ENCODE measurements at places on chromosomes 12 and 14. TPM values are rescaled to one million over a fixed set of nuclear protein-coding genes. Genes with fewer than 3 reads are reported as not detected.

PLXNC1 gene
- total RNA-seq, result 28.0 TPM

MYO1A gene
- total RNA-seq, result 2.9 TPM

DNA sequence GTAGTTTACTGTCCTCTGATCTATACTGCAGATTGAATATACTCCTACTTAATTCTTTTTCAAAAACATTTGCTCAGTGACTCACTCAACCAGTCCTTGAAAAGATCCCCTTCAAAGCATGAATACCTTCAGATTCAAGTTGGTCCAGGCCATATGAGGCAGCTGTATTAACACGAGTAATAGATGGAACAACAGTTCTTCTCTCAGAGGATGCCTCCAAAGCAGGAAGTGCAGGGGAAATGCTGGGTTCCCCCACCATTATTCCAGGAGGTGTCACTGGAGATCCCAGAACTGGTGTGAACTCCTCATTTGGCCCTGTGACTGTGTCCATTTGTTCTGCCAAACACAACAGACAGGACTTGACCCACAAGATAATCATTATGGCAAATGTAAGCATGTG, 20.6 kb downstream of the ARMH4 start:
- no peaks in the 10 kb centered on the region for H3K4me1 ChIP-seq
- DNase-seq, result no peak
- H3K36me3 ChIP-seq, result no peaks in the 10 kb centered on the region
- H3K27me3 ChIP-seq, result no peaks in the 10 kb centered on the region
- H3K27ac ChIP-seq, result no peak overlapping the region

CLEC2A gene
- total RNA-seq, result not detected

DNA sequence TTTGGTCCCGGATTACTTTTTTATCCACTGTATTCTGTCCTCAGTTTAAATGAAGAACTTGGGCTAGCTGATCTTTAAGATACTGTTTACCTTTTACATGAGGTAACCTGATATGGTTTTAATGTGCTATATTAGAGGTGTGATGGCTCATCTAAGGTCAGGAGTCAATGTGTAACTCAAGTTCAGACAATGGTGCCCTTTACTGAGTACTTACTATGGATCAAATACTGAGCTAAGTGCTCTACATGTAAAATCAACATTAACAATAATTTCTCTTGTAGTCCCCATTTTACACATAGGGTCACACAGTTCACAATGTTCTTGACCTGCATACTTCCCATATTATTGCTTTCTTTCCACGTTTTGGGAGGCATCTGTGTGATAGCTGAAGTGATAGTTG, 79.2 kb downstream of the CEP83 start:
- H3K4me3 ChIP-seq, result no peak overlapping the region
- no peak for DNase-seq
- H3K4me1 ChIP-seq, result no peaks in the 10 kb centered on the region
- H3K36me3 ChIP-seq, result no peaks in the 10 kb centered on the region
- H3K27me3 ChIP-seq, result no peaks in the 10 kb centered on the region
- no peak overlapping the region for H3K27ac ChIP-seq

GRCh38 chr12:5013266-5013730, 30.4 kb upstream of the KCNA5 start:
- no peak overlapping the region for H3K4me3 ChIP-seq
- no peaks in the 10 kb centered on the region for H3K36me3 ChIP-seq
- no peaks in the 10 kb centered on the region for H3K27me3 ChIP-seq
- H3K27ac ChIP-seq, result no peak overlapping the region
- H3K4me1 ChIP-seq, result no peaks in the 10 kb centered on the region

GRCh38 chr12:65517656-65518210, 239.2 kb downstream of the MSRB3 start:
- no peaks in the 10 kb centered on the region for H3K4me1 ChIP-seq
- DNase-seq, result no peak
- no peaks in the 10 kb centered on the region for H3K27me3 ChIP-seq
- no peak overlapping the region for H3K4me3 ChIP-seq
- no peaks in the 10 kb centered on the region for H3K36me3 ChIP-seq
- H3K27ac ChIP-seq, result no peak overlapping the region

DNA sequence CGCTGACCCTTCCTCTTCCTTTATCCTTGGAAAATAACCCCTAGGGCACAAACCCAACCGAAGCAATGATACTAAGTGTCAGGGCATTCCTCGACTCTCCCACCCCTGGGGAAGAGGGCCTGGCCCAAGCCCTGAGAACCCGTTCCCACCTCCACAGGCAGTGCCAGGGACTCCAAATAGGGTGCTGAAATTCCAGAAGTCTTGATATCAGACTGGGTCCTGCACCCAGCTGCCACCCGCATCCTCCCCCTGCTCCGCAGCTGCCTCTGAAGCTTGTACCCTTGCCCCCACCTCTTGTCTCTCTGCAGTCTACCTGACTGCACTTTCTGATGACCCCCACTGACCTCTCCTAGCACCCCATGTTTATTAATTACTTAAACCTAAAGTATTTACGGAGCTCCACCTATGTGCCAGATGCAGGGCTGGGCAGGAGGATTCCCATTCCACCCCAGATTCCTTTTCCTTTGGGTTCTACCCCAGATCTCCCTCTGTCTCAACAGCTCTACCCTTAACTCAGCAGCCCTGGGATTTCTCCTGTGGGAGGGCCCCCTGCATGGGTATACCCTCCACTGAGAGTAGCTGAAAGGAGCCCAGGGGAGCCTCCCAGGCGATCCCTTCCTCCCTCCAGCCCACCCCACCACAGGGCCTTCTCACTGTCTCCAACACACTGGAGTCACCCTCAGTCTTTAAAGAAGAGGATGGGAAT, 4.1 kb upstream of the KRT18 start:
- H3K36me3 ChIP-seq, result no peaks in the 10 kb centered on the region
- DNase-seq, result no peak
- no peak overlapping the region for H3K4me3 ChIP-seq
- H3K4me1 ChIP-seq, result peaks cover 19% of the 10 kb centered on the region

GRCh38 chr12:98719515-98720504, 74.7 kb downstream of the APAF1 start:
- peaks cover 65% of the 10 kb centered on the region for H3K36me3 ChIP-seq
- H3K27me3 ChIP-seq, result no peaks in the 10 kb centered on the region
- H3K4me1 ChIP-seq, result no peaks in the 10 kb centered on the region
- H3K4me3 ChIP-seq, result no peak overlapping the region

LAG3 gene
- 2.1 TPM for total RNA-seq

- no peaks in the 10 kb centered on the region for H3K36me3 ChIP-seq
- no peaks in the 10 kb centered on the region for H3K27me3 ChIP-seq
- no peak overlapping the region for H3K27ac ChIP-seq
- H3K4me3 ChIP-seq, result no peak overlapping the region
- no peak for DNase-seq
Observed at GRCh38 chr12:89151536-89151935, 200.8 kb downstream of the DUSP6 start.

DNA sequence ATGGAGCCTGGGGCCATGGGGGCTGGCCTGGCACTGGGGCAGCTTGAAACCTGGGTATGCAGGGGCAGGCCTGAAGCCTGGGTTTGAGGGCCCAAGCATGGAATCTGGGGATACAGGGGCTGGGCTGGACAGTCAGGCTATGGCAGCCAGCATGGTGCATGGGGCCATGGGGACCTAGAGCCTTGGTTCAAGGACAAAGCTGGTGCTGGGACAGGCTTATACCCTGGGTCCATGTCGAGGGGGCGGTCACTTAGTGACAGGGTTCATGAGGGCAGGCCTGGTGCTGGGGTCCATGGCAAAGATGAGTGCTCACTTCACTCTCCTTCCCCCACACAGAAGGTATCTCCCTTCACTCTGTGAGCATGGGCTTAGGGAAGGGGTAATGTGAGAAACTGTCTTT, 116.2 kb downstream of the BBS10 start:
- H3K27me3 ChIP-seq, result no peaks in the 10 kb centered on the region
- DNase-seq, result no peak
- no peak overlapping the region for H3K4me3 ChIP-seq
- H3K36me3 ChIP-seq, result no peaks in the 10 kb centered on the region
- no peaks in the 10 kb centered on the region for H3K4me1 ChIP-seq

SUSD6 gene
- total RNA-seq, result 80.1 TPM

CIT gene
- 18.0 TPM for total RNA-seq

DNA sequence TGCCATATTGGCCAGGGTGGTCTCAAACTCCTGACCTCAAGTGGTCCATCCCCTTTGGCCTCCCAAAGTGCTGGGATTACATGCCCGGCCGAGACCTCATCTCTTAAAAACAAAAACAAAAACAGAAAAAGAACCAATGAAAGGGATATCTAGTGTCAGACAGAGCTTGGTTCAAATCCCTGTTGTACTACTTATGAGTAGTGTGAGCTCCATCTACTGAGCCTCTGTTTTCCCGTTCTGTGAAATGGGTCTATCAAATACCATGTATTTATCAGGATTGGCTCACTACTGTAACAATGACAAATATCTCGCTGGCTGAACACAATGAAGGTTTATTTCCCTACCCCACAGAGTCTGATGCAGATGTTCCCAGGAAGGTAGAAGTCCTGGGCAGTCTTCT, 36.9 kb upstream of the HNF1A start:
- no peak overlapping the region for H3K27ac ChIP-seq
- no peaks in the 10 kb centered on the region for H3K27me3 ChIP-seq
- DNase-seq, result no peak
- no peak overlapping the region for H3K4me3 ChIP-seq
- no peaks in the 10 kb centered on the region for H3K36me3 ChIP-seq
- H3K4me1 ChIP-seq, result peaks cover 6% of the 10 kb centered on the region

NPFF gene
- total RNA-seq, result not detected

DNA sequence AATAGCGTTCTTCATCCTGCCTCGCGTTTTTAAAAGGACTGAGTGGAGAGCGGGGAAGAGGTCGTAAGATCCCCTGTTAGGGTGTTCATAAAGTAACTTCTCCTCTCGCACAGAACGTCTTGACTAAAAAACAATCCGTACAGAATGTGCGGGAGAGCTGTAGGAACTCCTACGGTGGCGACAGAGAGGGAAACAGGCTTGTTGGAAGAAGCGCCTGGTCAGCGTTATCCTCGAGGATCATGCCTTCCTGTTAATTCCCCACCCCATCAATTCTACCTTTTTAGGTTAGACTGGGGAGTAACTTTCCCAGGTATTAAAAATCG, 399 bp upstream of the WASHC4 start:
- peaks cover 7% of the 10 kb centered on the region for H3K36me3 ChIP-seq
- H3K4me1 ChIP-seq, result peaks cover 37% of the 10 kb centered on the region
- peak overlapping the region; percentile 89 for H3K4me3 ChIP-seq
- no peaks in the 10 kb centered on the region for H3K27me3 ChIP-seq
- DNase-seq, result no peak

- no peak overlapping the region for H3K4me3 ChIP-seq
- no peaks in the 10 kb centered on the region for H3K36me3 ChIP-seq
- DNase-seq, result no peak
- H3K4me1 ChIP-seq, result no peaks in the 10 kb centered on the region
Observed at GRCh38 chr14:36339816-36340215, 19.4 kb upstream of the MBIP start.

All from lower lobe of right lung (tissue), 2 donors.